Progenitor cell of endocrine pancreas (in vitro differentiated cells): ENCODE measurements at places on chromosomes 1 and 21. TPM values are rescaled to one million over a fixed set of nuclear protein-coding genes. Genes with fewer than 3 reads are reported as not detected.

DNA sequence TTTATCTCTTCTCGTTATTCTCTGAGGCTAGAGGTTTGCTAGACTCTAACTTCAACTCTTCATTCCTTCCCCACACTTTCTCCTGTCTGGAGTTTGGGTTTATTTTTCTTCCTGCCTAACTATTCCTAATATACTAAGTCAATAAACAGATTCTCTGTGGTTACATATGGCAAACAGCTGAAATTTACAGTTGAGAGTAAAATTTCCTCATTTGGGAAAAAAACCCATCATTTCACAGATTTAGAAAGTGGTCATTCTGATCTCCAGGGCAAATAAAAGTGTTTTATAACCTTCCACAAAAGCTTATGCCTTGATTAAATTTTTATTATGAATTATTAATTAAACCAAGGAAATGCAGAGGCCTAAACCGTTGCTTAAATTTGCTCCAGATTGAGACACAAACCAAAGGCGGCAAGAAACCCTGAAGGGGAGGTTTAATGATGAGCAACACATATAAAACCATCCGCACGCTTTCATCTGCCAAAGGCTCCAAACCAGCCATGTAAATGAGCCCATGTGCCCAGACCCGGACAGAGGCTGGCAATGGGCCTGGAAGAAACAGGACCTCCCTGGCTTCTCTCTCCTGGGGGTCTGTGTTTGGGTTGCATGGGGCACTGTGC is 201.7 kb upstream of the LMO4 start:
- DNase-seq = no peak

FCRL1 gene
- not detected in 2 replicates for total RNA-seq

LPGAT1 gene
- 58.9 and 59.5 TPM in 2 replicates for total RNA-seq

SLAMF6 gene
- total RNA-seq = not detected in 2 replicates

CR1 gene
- 0.11 and 0.41 TPM in 2 replicates for total RNA-seq

DNA sequence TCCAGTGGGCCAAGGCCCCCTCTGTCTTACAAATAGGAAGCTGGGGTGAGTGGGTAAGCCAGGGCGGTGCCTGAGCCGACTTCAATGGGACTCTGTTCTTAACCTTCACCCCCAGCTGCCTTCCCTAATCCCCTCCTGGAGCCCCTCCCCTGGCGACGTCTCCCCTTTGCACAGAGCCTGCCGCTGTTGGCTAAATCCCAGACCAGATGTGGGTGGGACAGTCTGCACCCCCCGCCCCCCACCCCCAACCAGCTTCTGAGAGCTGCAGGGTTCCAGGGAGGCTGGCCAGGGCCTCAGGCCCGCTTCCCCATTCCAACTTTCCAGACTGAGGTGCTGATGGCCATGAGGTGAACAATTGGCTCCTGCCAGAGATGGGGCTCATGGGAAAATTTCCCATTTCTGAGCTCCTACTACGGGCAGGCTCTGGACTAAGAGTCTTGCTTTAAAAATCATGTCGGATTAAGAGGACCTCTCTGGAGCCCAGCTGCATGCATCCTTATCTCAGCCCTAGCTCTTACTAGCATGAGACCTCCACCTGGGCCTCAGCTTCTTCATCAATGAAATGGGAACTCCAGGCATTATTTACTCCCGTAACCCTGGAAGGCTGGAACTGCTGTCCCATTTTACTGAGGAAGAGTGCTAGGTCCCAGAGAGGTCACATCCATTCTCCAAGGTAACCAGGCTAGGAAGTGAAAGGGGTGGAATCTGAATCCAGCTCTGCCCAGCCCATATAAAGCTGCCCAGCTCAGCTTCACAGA is 6.4 kb downstream of the COL8A2 start:
- no peak for DNase-seq
